ENCODE measurements at places on chromosomes 1 and 21.

DNA sequence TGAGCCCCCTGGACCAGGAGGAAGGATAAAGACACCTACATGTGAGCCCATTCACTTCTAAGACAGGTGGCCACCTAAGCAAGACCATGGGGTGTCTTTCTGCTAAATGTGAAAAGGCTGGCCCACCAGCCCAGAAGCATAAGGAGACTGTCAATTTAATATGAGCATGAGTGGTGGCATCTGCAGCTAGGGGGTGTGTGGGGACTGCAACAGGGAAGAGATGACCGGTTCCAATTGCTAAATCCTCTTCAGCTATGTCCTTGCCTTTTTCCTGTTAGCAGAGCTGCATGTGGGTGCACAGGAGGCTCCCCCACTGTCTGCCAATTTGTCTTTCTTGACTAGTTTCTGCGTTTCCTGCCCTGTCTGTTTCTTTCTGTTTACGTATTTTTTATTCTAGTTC is 22.3 kb upstream of the BMP8A start:
- DNase-seq, result no peak

GRCh38 chr1:246617156-246617555 is 50.9 kb downstream of the CNST start:
- DNase-seq, result no peak

DNA sequence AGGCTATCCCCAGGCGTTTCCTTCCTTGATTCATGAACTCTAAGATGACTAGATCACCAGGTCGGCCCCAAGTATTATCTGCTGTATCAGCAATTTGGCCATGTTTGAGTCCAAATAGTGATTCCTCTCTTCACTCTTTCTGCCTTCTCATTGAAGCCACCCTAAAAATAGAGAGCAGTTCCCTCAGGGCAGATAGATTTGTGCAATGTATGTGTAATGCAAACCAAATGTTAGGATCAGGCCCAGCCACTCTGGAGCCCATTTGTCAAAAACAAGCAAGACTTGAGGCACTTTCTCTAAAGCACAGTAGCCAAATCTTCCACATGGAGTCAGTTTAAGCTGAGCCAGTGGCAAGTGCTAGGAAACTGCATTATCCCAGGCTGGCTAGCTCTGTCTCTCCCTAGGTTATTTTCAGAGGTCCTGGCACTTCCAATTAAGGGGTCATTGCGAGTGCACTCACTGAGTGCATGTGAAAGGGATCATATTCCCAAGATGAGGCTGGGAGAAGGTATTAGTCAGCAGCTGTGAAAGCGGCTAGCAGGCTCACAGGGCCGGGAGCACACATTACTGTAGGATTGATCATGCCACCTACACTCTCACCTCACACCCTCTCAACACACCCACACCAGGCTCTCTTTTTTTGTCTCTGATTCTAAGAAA is 97.9 kb upstream of the RAB3GAP2 start:
- no peak for DNase-seq

DNA sequence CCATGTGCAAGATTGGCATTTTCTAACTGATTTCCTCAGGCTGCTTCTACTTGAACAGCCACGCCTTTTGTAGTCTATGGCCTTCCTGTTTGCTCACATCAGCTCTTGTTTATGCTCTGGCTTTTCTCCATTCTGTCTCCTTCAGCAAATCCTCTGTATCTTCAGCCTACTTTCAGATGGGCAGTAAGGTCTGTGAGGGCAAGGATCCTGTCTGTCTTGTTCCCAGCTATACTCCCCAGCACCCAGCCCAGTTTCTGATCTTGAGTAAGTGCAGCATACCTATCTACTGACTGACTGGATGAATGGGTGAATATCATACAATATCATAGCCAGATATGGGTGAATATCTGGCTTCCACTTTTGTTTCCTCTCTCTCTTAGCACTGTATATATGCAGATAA is 438.1 kb downstream of the LMO4 start:
- no peak for DNase-seq

GRCh38 chr1:162536511-162536910 is 25.0 kb upstream of the UAP1 start:
- peak; percentile 44 for DNase-seq

- no peak for DNase-seq
These were observed 49.5 kb upstream of the RAB4A start for GRCh38 chr1:229221106-229222019.

GRCh38 chr21:37257511-37257966 is 9.6 kb downstream of the VPS26C start:
- DNase-seq, result peak; percentile 35

- DNase-seq, result no peak
These were observed 134.2 kb downstream of the PGBD5 start for GRCh38 chr1:230291731-230292620.

DNA sequence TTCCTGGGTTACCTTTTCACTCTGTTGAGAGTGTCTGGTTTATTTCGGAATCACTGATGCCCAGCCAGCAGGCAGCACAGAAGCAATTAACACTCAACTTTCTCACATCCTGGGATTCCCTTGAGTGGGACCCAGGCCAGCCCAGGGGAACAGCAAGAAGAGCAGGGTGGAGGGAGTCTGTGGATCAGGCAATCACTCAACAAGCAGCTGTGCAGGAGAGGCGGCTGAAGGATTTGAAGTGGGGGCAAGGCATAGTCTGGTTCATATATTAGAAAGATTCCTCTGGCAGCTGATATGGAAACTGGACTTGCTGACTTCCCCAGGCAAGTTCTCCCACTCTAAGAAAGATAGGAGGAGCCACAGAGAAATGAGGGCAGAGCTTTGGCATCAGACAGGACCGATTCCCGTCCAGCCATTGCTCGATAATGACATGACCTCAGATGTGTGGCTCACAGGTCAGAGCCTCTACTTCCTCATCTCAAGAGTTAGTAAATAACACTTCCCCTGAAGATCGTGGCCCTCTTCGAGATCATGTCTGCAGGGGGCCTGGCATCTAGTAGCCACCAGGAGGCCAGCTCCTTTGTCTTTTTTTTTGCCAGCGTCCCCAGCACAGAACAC is 12.4 kb downstream of the EPHA8 start:
- DNase-seq, result no peak

GRCh38 chr21:36693489-36694030 is 5.4 kb upstream of the SIM2 start:
- no peak for DNase-seq

DNA sequence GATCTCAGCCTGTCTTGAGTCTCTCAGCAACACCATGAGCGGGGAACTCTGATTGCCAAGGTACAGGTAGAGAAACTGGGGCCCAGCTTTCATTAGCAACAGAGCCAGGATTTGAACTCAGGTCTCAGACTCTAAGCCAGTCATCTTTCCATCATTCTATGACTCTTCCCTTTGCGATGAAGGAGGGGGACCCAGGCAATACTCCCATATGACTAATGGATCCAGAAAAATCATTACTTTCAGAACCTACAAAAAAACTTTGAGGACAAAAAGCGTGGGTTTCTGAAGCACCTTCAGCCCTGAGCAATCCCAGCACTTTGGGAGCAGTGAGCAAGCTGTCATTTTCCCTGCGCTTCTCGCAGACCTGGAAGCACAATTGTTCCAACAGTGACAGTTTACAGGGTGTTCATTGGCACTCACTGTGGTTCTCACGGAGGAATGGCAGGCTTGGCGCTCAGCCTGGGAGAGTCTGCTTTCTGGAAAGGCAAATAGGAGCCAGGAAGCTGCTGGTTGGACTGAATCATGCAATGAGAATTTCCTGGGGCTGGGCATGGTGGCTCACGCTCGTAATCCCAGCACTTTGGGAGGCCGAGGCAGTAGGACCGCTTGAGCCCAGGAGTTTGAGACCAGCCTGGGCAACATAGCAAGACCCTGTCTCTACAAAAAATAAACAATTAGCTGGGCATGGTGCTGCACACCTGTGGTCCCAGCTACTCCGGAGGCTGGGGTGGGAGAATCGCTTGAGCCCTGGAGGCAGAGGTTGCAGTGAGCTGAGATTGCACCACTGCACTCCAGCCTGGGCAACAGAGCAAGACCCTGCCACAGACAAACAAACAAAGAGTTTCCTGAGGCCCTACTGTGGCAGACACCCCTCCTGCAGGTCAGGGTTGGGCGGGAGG is 40.1 kb downstream of the SLC2A7 start:
- DNase-seq, result no peak

DNA sequence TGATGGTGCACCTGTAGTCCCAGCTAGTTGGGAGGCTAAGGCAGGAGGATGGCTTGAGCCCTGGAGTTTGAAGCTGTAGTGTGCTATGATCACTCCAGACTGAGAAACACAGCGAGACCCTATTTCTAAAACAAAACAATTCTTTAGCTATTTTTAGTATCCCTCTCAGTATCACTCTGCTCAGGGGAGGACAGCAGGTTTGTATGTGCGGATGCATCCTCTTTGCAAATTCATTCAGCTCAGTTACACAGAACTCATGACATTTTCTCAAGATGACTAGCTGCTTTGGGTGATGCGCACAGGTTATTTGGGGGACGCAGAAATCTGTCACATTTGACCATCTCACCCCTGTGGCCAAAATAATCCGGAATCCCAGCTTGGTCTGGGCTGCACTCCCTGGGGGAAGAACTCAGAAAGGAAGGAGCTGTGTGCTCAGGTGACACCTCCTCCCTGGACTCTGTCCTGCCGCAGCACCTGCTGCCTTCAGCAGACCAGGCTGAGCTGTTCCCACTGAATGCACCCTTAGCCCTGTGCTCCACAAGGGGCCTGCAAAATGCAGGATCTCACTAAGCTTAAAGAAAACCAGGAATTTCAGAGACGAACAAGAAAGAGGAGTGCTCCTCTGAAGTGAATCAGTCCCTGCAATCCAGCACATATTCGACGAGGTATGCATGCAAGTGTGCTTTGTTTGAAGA is 89.5 kb upstream of the PGBD5 start:
- DNase-seq, result no peak

DNA sequence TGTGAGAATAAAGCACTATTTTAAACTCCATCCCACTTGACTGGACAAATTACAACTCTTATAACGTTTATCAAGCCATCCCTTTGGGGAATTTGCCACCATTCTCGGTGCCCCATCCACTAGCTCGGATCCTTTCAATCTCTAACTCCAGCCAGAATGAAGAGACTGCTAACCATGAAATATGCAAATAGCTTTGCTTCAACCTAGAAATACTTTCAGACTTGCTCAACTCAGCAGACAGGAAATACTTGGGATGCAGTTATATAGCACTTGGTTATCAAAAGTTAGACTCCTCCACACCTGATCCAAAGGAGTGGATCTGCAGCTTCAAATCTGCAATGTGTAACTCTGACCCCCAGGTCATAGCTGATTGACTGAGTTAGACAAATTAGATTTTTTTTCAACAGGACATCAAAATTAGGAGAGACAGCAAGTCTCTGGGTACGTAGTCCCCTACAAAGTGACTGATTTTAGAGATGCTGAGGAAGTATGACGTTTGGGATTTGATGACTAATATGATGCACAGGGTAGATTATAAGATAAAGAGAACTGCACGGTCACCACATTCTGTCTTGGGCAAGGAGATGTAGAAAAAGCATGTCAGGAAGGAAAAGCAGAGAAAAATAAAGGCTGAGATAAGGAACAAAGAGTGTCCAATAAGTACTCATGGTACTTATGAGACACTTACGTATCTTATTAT is 496.0 kb downstream of the AGBL4 start:
- DNase-seq, result no peak

DNA sequence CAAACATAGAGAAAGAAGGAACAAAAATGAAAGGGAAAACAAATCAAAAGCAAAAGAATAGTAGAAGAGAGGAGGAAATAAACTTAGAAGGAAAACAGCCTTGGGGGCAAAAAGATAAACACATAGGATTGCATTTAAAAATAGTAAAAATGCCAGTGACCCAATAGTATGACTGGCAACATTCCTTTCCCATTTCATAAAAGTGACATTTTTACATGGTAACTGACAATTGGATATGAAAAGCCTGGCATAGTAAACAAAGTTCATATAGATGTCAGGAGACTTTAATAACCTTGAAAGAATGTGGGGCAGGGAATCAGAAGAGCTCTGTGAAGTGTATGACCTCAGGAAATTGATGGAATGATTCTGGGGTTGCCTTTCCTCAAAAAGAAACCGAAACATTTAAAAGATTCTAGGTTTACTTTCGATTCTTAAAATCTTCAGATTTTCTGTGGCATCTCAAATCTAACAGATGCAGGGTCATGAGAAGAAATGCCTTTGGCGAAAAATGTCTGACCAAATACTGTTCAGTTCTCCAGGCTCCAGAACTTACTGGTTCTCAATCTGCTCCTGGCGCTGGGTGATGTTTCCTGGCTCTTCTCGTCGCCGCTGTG is 33.7 kb downstream of the SPTA1 start:
- DNase-seq, result no peak

- no peak for DNase-seq
These were observed 127.8 kb downstream of the MACF1 start for GRCh38 chr1:39332291-39332690.

- no peak for DNase-seq
These were observed 64.8 kb upstream of the LGALS8 start for GRCh38 chr1:236458996-236459395.

- DNase-seq, result no peak
These were observed 51.7 kb downstream of the ABCA4 start for GRCh38 chr1:94068999-94069918.

- no peak for DNase-seq
These were observed 45.6 kb downstream of the RHBG start for GRCh38 chr1:156414461-156415064.

DNA sequence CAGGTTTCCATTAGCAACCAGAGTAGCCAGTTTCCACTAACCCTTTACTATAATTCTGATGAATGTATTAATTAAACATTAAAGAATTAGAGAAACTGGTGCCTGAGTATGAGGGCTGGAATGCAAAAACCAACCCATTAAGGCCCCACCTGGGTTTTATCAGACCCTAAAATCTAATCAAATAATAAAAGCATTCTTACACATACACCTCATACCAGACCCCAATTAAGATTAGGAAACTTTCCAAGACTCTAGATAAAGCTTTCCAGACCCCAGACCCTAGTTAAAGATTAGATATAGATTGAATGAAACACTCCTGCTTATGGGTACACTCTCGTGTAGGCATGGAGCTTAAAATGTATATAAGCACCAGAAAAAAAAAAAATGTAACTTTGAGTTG is 581.3 kb upstream of the BEND5 start:
- DNase-seq, result no peak

DNA sequence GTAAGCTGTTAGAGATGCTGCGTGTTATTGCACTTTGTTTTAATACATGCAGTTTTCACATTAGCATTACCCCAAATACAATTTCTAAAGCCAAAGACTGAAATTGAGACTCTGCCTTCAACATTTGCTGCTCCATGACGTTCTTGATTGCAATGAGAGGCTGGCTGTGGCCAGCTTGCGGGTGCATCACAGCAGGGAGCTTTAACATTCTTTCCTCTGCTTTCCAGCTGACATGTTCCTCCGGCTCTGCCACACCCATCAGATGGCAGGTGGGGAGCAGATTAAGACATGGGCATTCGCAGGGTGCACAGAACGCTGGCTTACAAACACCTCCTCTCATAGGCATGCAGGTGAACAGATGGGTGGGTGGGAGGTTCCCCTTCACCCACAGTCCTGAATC is 314.1 kb downstream of the DISC1 start:
- no peak for DNase-seq

GRCh38 chr21:38726482-38726881 is 79.2 kb upstream of the ETS2 start:
- DNase-seq, result no peak

DNA sequence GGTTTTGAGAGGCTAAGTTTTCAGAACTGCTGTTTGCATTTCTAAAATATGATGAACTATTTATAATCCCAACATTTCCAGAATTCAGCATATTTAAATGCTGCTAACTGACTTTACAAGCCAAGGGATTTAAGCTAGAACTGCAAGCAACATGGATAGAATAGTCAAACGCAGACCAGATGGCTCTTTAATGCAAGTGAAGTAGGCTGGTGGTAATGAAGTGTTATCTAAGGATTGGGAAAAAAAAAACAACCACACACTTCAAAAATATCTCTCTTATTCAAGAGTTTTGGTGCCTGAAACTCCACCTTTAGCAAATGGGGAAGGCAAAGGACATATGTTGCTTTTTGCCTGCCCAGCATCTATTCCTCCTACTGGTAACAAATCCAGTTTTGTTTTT is 20.9 kb upstream of the SSX2IP start:
- no peak for DNase-seq
